ENCODE measurements at places on chromosomes 7 and 10.

DNA sequence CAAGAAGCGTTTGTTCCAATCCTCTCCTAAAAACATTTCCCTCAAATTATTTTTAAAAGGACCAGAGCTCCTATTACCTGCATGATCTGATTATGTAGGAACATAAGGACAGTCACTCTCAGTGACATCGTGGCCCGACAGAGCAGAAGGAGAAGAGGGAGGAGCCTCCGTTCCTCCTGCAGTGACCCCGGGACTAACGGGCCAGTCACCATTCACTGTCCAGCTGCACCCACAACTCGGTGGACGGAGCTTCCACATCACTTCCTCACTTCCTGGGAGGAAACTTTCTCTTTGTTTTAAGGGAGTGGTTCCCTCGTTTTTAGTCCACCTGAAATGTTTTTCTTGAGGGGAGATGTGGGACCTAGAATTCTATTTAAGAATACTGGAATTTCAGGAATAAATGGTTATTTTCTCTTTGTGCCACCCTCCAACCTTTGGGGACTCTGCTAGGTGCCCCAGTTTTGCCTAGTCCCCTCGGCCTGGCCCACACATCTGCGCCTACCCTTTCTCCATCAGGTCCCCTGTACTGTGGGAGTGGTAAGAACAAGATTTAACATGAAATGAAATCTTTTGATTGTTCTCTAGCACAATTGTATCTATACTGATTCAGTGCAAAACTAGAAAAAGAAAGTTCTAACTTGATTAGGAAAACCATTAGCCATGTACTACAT lies 173.5 kb upstream of the RNF32 start:
- no peak for DNase-seq

GRCh38 chr10:26485150-26485941 lies 47.2 kb downstream of the APBB1IP start:
- DNase-seq = no peak

DNA sequence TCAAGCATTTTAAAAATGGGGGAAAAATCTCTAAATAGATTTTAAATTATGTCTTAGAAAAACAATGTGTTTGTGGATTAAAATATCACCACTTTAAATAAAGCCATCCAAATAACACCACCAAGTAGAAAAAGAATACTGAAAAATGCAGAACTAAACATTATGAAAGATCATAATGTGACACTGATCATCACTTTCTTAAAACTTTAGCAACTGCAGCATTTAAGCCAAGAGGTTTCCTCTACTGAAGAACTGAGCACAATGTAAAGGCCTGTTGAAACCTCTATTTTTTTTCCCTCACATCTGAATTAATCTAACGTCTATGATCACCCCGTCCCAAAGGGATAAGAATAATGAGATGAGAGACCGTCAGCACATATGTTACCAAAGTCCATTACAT lies 18.6 kb downstream of the MINDY3 start:
- no peak for DNase-seq

- DNase-seq = no peak
Measured at GRCh38 chr7:2667843-2668242, 20.2 kb upstream of the AMZ1 start.

- no peak for DNase-seq
Measured at GRCh38 chr7:138926241-138926612, 55.0 kb downstream of the KIAA1549 start.

- no peak for DNase-seq
Measured at GRCh38 chr7:46929359-46929758, 652.6 kb downstream of the TNS3 start.

GRCh38 chr7:95529701-95530100 lies 44.0 kb downstream of the ASB4 start:
- DNase-seq = no peak

DNA sequence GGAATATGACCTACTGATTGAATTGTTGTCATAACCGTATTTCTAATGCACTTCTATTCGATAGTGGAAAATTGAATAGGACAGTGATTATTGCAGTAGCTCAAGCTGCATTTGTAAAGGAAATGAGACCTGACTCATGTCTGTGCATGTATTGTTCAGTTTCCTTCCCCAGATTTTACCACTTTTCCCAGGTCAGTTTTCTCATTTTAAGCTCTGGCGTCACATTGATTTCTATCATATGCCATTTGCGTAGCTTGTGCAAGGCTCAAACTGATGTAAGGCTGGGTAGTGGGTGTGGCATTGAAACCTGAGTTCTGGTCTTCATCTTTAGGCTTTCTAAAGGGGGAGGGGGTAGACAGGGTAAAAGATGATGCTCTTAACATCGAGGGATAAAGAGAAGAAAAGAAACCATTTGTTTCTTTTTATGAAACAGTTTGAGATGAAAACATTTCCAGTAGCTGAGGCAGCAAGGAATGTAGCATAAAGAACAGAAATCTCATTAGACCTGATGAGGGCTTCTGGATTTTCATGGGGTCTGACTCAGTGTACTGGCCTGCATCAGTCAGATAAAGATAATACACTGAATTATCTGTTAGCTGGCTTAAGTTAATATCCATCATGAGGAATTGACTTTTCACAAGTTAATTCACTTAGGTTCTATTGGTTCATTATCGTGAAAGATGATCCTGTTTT lies 182.3 kb upstream of the CDCA7L start:
- DNase-seq = no peak

DNA sequence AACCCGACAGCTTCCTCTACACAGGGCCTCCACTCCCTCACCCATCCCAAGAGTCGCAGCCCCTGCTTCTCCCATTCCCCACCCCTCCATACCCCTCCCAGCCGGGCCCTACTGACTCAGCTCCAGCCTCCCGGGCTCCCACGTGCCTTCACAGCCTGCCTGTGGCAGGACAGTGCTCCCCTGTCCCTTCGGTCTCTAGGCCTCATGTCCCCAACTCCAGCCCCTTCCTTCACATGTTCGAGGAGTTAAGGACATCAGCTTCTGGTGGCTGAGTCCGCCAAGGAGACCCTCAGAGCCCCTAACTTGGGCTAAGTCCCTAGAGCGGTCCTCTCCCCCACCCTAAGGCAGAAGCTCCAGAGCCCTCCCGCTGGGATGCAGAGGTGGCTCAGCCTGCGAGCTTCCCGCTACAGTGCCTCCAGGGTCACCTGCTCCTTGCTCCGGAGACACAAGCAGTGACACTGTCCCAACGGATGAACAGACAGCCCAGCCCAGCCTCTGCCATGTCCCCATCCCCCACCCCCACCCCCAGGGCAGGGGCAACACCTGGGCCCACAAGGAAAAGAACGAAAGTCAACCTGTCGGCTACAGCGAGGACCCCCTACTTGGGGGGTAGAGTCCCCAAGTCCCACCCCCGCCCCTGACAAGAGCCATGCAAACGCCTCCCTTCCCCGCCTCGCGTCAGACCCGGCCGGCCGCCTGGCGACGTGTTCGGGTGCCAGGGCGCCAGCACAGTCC lies 716 bp downstream of the SMARCD3 start:
- DNase-seq = no peak

DNA sequence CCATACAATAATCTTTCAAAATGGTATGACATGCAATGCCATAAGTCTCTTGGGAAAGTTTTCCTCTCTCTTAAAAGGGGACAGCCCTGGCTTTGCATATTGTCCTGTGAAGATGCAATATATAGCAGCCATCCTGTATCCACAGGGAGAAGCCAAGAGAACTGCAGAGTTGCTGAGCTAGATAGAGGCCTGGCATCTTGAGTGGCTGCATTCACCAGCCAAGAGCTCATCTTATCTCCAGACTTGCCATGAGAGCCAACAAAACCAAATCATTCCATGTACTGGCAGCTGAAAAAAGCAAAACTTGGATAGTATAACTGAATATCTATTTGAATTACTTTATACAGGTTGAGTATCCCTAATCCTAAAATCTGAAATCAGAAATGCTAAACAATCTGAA lies 348.8 kb downstream of the CALN1 start:
- DNase-seq = no peak

All from CD4-positive, alpha-beta T cell treated with Interleukin-4 for 4 hours (primary cell).